ENCODE measurements at places on chromosomes 1 and 21. TPM values are rescaled to one million over a fixed set of nuclear protein-coding genes. Genes with fewer than 3 reads are reported as not detected.
A peak's percentile ranks its signal among the peaks of the same experiment; 100 is the strongest.

Gene MYOG
- not detected for total RNA-seq

Gene LRRC53
- total RNA-seq, result not detected

Gene ELF3
- 0.56 TPM for total RNA-seq

Gene IQCC
- total RNA-seq, result 7.9 TPM

Gene PLCH2
- 0.13 TPM for total RNA-seq

Gene SDC3
- total RNA-seq, result 7.7 TPM

Gene URB1
- 27.8 TPM for total RNA-seq

Gene PDXK
- total RNA-seq, result 116 TPM

Gene UQCRH
- 567 TPM for total RNA-seq

Gene IL24
- total RNA-seq, result not detected

Gene LCK
- total RNA-seq, result not detected

Gene IFNGR2
- 50.8 TPM for total RNA-seq

Gene RHEX
- not detected for total RNA-seq

Gene SSU72
- 193 TPM for total RNA-seq

Gene LINGO4
- total RNA-seq, result not detected

Gene GPR52
- total RNA-seq, result 0.90 TPM

GRCh38 chr1:116556289-116557006, 14.4 kb downstream of the CD58 start:
- DNase-seq, result peak; percentile 52

- DNase-seq, result peak; percentile 69
Measured at GRCh38 chr1:35615440-35615839, 25.9 kb downstream of the PSMB2 start.

DNA sequence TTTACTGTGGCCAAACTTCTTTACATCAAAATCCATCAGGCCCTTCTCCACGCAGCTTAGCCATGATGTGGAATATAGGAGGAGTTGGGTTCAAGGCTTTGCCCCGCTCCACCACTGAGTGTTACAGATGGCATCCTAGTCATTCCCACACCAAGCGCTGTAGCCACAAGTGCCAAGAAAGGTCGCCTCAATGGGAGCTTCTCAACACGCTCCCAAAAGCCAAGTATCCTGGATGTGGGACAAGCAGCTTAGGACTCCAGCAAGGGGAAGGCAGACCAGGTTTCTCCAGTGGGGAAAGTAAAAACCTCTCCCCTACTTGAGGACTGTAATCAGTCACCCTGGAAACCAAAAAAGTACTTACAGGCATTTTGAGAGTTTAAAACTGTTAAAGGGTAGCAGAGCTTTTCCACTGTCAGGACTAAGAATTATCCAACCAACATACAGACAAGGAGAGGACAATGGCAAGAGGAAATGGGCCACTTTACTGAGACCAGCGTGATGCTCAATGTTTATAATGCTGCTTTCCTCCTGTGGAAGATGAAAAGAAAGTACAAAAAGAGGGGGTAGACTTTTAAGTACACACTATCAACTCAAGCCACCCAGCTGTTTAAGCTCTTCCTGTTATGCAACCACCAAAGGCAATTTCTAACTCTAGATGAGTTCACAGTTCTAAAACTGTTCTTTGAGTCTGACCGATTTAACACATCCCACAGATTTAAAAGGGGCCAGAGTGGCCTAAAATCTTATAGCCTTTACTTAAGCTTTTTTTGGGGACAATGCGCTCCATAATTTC, 120.7 kb upstream of the KRTAP19-8 start:
- peak; percentile 76 for DNase-seq

DNA sequence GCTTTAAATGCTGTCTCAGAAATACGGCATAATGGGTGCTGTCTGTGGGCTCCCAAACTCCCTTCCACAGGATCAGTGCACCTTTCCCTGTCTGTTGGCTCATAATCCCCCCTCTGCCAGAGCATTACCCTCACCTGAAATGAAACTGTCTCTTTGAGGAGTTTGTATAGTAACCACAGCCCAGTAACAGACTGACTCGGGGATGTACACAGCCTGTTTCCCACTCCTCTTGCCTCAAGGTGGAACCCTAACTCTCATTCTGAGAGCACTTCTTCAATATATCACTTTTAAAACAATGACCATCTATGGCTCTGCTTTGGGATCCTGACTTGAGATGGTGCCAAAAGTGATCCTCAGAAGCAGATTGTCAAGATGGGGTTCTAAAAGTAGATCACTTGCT, 332.5 kb downstream of the AMY1C start:
- no peak for DNase-seq

- no peak for DNase-seq
Measured at GRCh38 chr1:24364605-24364974, 45.4 kb downstream of the GRHL3 start.

GRCh38 chr1:23167353-23168078, 1.1 kb downstream of the LUZP1 start:
- DNase-seq, result peak; percentile 57

DNA sequence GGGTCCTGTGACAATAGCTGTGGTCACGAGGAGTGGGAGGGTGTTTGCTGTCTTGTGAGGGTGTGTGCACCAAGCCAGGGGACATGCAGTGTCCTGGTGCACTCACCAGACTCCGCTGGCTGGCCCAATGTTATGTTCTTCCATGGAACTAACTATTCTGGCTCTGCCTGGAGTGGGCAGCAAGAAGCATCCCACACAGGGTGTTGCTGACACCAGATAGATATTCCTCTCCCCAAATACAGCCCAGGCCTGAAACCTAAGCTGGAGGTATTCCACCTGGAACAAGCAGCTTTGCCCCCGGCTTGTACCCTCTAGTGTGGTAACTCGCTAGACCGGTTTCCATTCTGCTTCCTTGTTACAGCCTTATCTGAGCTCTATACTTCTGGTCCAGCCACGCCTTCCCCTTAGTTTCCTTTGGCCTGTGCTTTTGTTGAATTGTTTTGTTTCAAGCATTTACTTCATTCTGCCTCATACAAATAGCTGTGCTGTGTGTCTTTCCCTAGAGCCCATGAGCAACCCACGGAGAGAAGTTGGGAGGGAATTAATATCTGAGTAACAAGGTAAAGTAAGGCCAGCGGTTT, 14.7 kb upstream of the LY9 start:
- no peak for DNase-seq

DNA sequence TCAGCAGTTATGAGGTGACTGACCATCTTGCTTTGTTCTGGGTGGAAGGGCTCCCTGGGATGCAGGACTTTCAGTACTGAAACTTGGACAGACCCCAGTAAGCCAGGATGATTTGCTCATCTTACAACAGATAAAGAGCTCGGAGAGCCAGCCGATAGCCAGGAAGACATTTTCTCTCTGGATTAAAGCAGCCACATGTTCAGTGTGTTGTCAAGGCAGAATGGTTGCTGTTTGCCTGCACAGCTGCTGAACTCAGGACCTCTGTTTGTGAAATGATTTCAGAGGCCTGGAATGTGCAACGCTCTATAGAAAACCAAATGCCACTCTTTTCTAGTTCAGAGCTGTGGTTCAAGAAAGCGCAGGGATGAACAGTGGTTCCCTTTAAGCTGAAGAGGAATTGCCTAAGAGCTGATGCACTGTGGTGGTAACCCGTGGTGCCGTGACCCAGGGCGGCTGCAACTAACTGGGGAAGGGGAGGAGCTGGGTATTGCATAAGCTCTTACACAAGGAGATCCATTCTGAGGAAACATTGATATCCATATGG, 40.7 kb downstream of the CASQ2 start:
- peak; percentile 10 for DNase-seq

DNA sequence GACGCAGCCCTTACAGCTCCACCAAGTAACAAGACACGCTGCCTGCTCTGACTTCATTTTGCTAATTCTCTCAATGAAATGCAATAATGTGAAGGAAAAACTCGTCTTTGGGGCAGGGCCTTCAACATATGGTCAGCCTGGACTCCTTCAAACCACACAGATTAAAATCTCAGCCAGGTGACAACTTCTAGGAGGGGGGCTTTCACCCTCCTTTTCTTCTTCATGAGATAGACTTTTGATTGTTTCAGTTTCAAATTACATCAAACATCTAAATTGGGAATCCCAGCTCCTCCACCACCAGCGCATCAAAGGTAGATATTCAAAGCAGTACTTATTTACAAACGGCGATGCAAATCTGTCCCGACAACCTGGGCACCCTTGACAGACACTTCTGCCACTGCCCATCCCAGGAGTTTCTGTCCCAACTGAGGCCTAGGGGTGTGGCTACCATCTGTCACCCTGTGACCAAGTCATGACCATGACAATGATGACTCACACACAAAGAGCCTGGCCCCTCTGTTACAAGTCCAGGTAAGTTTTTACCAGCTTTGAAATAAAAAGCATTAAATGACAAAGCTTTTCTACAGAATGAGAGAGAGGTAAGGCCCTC, 29.7 kb downstream of the SSBP3 start:
- no peak for DNase-seq

GRCh38 chr1:47710329-47711071, 272.7 kb downstream of the FOXD2 start:
- DNase-seq, result peak; percentile 58

DNA sequence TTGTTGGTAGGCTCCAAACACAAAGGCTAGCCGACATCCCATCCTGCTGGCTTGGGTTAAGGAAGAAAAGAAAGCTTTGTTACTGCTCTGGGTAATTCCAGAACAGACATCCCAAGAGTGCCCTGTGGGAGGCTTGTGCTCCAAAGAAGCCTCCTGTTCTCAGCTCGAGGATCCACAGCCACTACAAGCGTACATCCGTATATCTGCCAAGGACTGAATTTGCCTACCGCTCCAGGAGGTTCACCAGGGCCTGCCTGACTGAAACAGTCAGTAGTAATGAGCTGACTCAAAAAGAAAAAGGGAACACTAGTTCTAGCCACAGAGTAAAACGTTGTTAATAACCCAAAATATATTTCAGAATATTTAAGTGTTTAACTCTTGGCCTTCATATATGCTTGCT, 24.8 kb upstream of the MUTYH start:
- no peak for DNase-seq

GRCh38 chr1:28135371-28136168, 40.9 kb downstream of the PTAFR start:
- no peak for DNase-seq

DNA sequence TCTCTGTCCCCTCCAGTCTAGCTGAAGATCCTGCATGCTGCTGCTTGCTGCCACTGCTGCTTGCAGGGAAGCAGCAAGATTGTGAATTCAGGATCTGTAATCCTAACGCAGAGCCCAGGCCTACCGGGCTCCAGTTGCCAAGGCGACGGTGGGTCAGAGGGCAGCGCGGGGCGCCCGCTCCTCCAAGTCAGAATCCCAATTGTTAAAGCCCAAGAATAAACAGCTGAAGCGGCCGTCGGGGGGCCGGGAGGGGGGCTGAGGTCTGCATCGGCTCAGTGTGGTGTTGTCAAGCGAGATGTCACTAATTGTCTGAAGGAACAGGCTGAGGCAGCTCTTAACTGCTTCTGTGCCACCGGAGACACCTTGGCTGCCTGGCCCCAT, 36.8 kb downstream of the AHDC1 start:
- DNase-seq, result no peak

DNA sequence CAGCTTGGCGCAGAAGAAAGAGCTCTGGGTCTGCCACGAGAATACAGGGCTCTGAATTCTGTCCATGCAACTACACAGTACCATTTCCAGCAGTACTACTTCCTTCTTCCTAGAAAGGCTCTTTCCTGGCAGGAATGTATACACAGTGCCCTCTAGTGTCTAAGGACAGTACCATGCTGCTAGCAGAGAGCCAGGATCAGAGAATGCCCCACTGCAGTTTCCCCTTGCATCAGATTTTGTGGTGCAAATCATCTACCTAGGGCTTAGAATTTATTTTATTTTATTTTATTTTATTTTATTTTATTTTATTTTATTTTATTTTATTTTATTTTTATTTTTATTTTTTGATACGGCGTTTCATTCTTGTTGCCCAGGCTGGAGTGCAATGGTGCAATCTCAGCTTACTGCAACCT, 50.8 kb downstream of the PAX7 start:
- DNase-seq, result peak; percentile 85

DNA sequence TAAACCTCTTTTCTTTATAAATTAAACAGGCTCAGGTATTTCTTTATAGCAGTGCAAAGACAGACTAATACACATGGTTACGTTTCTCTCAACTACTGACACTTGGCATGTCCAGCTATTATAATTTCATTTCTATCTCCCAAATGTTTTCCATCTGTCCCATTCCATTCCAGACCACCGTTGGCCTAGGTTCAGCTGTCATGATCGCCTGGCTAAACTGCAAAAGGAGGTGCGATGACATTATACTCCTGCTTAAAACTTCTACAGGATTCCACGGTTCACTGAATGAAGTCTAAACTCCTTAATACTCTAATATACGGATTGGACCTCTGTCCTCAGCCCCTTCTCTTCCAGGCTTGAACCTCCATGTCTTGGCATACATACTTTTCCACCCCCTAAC, 72.1 kb downstream of the RERE start:
- no peak for DNase-seq

DNA sequence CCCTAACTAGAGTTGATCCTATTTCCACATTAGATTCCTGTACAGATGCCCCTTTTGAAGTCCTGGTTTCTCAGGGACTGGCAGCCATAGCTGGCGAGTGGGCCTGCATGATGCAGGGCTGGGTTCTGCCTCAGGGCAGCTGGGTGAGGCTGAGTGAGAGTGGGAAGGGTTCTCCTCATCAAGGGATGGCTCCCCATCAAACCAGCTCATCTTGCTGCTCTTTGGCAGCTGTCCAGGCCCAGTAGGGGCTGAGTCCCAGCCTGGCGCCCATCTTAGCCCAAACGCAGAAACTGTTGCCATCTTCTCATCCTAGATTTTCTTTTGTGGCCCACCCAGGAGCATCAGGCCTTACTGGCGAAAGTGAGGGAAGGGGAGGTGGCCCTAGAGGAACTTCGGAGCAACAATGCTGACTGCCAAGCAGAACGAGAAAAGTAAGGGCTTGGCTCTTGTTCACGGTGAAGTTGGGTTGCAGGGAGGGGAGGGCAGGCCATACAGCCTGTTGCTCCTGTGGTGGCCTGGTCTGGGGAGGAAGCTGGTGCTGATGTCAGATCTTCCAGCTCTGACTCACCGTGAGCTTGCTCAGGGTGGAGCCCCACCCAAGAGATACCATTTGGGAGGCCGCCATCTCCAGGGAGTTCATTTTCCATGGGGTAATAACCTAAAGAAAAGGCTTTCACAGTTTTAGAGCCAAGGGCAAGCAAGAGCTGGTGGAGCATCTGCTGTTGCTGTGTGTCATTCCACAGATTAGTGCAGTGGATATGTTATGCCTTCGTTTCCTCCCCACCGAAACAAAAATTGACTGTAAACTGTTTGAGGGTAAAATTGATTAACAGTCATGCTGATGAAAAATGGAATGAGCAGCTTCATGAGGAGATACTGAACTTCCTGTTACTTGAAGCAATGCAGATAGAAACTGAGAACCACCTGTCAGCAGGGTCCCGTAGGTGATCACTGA, 34.7 kb downstream of the TUFT1 start:
- no peak for DNase-seq

GRCh38 chr1:109793486-109794318, 30.0 kb upstream of the EPS8L3 start:
- DNase-seq, result peak; percentile 91

GRCh38 chr1:19274636-19275035, 13.9 kb downstream of the AKR7A3 start:
- DNase-seq, result no peak

All from A673 (cell line).